ENCODE measurements at places on chromosomes 16 and 17. TPM values are rescaled to one million over a fixed set of nuclear protein-coding genes. Genes with fewer than 3 reads are reported as not detected.

Gene TOM1L1
- polyA plus RNA-seq: 38.8 TPM

Gene CRYBA1
- polyA plus RNA-seq: not detected

Gene TMEM208
- polyA plus RNA-seq: 66.9 TPM

Gene HSD17B1
- 0.34 TPM for polyA plus RNA-seq

Gene ELP5
- 75.4 TPM for polyA plus RNA-seq

Gene SLC6A2
- polyA plus RNA-seq: 0.62 TPM
